BJ (cell line): ENCODE measurements at places on chromosomes 3 and 15.

DNA sequence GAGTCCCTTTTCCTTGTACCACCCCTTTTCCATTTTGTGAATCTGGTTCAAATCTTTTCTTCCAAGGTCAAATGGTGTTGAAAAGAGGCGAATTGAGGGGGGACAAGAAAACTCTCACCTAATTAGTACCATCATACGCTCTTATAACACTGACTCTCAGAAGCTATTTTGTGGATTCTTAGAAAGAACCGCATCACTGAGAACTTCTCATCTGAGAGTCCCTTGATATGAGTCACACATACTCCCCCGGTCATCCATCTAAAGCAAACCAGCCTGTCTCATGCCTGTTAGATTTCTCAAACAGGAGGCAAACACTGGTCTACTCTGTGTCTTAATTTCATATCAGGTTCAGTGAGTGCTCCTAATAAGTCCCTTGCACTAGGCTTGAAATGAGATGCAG, 76.5 kb upstream of the SPRED1 start:
- no peak for DNase-seq

GRCh38 chr3:131914090-131914691, 120.6 kb downstream of the CPNE4 start:
- DNase-seq, result no peak

- DNase-seq, result no peak
These were observed 99.7 kb downstream of the RARB start for GRCh38 chr3:25527801-25528200.

DNA sequence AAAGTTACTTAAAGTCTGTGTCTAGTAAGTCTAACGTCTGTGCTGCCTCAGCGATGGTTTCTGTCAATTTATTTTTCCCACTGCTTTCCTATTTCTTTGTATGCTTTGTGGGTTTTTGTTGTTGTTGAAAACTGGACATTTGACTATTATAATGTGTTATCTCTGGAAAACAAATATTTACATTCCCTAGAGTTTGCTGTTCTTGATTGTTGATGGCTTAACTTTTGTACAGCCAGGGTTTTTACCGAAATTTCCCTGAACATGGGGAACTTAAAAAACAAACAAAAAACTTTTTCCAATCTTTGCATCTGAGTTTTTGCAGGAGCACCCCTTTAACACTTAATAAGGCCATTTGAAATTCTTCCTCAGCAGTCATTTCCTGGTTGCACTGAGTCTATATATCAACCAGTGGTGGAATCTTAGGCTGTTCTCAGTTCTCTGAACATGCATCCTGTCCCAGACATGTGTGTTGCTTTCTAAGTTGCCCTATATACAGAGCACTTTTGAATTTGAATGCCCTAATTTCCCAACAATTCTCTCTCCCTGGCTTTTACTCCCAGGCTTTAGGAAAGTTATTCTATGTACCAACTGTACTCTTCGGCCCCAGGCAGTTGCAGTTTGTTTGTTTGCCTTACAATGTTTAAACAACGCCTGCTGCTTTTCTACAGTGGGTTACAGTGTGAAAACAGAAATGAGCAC, 11.8 kb upstream of the PIAS1 start:
- no peak for DNase-seq

DNA sequence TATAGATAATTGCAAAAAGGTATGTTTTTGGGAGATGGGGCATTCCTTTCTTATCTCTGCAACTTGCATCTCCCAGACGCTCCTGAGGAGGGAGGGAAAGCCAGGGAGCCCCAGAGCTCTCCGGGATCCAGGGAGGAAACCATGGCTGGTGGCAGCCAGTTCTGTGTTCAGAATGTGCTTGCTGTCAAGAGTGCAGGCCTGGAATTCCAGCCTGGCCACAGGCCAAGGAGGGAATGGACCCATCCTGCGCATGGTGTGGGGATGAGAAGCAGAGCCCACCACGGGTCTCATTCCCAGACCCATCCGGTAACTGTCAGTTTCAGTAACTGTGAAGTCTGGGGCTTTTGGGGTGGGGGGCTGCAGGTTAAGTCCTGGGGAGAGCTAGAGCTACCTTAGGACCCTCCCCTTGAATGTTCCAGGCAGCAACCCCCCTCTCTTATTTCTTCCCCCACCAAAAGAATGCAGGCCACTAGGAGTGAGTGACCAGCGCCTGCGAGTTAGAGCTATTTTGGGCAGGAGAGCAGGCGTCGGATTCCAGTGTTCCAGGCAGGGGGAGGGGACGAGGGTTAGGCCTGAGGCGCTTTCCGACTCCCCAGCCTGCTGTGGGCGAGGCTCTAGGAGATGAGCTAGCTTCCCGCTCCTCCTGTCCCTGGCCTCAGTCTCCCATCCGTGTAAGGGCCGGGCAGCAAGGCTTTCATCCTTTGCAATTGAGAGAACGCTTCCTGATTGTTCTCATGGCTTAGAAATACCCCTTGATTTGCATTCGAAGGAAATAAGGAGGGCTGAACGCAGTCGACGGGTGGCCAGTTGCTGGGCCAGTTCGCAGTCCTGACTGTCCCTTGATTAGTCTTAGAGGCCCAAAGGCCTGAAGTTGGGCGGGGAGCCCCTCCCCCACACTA, 781 bp upstream of the DAG1 start:
- peak; percentile 69 for DNase-seq

DNA sequence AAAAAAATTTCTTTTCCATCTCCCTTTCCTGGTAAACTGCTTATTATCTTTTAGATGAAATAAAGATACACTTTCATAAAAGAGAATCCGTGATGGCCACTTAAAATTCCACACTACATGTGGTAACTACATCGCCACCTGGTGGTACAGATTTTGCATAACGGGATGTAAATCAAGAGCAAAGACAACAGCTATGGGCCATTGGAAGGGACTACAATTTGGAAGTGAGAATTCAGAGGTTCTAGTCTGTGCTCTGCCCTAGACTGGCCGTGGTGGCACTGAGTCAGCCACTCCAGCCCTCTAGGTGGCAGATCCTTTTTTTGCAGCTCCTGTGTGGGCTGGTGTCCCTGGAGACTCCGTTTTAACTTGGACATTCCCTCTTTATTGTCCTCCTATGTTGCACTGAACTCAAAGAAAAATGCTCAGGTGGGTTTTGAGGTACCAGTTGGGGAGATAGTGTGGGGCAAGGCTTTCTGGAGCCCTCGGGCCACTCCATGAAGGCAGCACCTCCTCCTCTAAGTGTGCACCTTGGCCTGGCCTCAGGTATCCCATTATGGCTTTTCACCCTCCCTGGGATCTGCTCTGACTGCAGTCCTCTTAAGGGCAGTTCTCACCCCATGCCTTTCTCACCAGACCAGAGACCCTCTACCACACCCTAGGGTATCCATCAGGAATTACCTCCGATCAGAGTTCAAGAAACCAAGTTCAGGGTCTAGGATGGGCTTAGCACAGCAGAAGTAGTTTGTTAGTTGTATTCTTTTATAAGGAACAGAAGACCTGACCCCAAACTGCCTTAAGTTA, 54.9 kb downstream of the SPSB4 start:
- DNase-seq, result peak; percentile 31

DNA sequence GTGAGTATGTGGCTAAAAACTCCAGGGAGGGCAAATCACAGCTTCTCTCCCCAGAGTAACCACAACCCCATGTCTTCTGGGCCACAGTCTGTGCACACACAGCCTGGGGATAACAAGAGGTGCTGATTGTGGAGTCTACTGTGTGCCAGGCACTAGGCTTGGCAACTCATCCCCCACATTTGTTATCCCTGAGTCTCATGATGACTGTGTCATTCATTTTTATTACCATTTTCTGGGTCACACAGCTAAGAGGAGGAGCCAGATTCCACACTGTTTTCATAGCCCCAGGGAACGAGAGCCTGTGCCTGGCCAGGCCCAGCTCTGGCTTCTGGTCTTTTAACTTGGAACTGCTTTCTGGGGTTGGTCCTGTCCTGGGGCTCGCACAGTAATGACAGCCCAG, 34.5 kb downstream of the ESYT3 start:
- DNase-seq, result peak; percentile 51
